ENCODE measurements at places on chromosomes 5 and 9. TPM values are rescaled to one million over a fixed set of nuclear protein-coding genes. Genes with fewer than 3 reads are reported as not detected.
A peak's percentile ranks its signal among the peaks of the same experiment; 100 is the strongest.

- H3K36me3 ChIP-seq = no peaks in the 10 kb centered on the region
- no peak for DNase-seq
- H3K27me3 ChIP-seq = no peaks in the 10 kb centered on the region
- no peak overlapping the region for H3K4me3 ChIP-seq
- no peaks in the 10 kb centered on the region for H3K4me1 ChIP-seq
Measured at GRCh38 chr9:71716138-71716909, 52.0 kb downstream of the CEMIP2 start.

- H3K36me3 ChIP-seq = no peaks in the 10 kb centered on the region
- H3K4me1 ChIP-seq = no peaks in the 10 kb centered on the region
- H3K27me3 ChIP-seq = no peaks in the 10 kb centered on the region
- no peak for DNase-seq
Measured at GRCh38 chr5:174344335-174344734, 298.8 kb downstream of the NSG2 start.

DNA sequence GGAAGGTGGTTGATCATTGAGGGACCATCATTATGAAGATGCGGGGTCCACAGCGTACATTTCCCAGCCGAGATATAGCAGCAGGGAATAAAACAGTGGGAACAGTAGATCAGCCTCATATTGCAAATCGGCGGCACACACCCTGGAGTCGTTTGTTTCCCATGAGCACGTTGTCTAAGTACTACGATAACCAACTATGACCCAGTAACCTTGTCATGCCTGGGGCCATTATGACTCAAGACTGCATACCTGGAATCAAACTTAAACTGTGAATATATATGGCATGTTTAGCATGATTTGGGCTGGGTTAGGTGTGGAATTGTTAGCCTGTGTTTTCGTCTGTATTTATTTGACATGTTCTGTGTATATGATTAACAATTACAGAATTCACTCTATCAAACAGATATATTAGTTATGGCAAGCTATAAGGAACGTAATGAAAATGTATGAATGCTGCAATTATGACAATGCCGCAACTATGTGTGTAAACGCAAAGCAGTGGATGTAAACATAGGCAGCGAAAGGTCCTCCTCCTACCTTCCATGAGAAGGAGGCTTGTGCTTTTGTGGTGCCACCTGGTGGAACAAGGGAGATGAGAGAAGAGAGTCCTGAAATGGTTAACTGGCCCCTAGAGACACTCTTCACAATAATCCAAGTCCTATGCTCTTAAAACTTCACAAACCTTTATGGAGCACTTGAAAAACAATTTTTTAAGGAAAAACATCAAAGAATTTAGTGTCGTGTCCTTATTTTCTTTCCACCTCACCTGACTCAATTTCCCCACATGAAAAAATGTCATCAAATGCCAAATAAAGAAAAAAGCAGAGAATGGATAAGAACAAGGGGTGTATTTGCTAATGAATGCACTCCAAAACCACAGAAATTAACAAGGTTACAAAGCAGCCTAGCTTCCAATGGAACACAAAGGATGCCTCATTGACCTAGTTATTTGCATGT lies 47.1 kb downstream of the SEMA5A start:
- no peak overlapping the region for H3K4me3 ChIP-seq
- DNase-seq = no peak
- no peaks in the 10 kb centered on the region for H3K27me3 ChIP-seq
- H3K4me1 ChIP-seq = no peaks in the 10 kb centered on the region

- no peaks in the 10 kb centered on the region for H3K27me3 ChIP-seq
- H3K4me1 ChIP-seq = peaks cover 17% of the 10 kb centered on the region
- H3K4me3 ChIP-seq = no peak overlapping the region
- peak; percentile 24 for DNase-seq
- peak overlapping the region; percentile 93 for H3K27ac ChIP-seq
Measured at GRCh38 chr5:90530736-90531487, 1.5 kb upstream of the LYSMD3 start.

GRCh38 chr9:120712539-120713031 lies 1.7 kb downstream of the MEGF9 start:
- no peak overlapping the region for H3K4me3 ChIP-seq
- no peaks in the 10 kb centered on the region for H3K27me3 ChIP-seq
- no peak overlapping the region for H3K27ac ChIP-seq
- H3K4me1 ChIP-seq = peaks cover 17% of the 10 kb centered on the region
- no peaks in the 10 kb centered on the region for H3K36me3 ChIP-seq

The THBS4 gene
- 14.1 TPM for total RNA-seq

DNA sequence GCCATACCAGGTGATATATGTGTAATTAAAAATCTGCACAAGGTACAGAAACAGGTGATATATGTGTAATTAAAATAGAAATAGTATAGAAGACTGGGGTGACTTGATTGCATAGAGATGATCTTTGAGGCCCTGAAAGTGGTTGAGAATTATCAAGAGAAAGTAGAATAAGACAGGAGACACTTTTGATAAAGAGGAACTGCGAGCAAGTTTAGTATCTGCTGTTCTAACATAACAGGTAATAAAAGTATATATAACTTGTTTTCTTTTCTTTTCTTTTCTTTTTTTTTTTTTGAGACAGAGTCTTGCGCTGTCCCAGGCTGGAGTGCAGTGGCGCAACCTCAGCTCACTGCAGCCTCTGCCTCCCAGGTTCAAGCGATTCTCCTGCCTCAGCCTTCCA lies 5.4 kb downstream of the SNX2 start:
- no peak overlapping the region for H3K27ac ChIP-seq
- peaks cover 4% of the 10 kb centered on the region for H3K4me1 ChIP-seq
- H3K36me3 ChIP-seq = no peaks in the 10 kb centered on the region
- H3K4me3 ChIP-seq = no peak overlapping the region
- DNase-seq = no peak
- no peaks in the 10 kb centered on the region for H3K27me3 ChIP-seq

GRCh38 chr5:178460174-178460573 lies 130.0 kb downstream of the COL23A1 start:
- no peak for DNase-seq
- H3K4me1 ChIP-seq = no peaks in the 10 kb centered on the region
- no peak overlapping the region for H3K27ac ChIP-seq
- H3K27me3 ChIP-seq = no peaks in the 10 kb centered on the region
- H3K36me3 ChIP-seq = no peaks in the 10 kb centered on the region
- H3K4me3 ChIP-seq = no peak overlapping the region

GRCh38 chr5:26807231-26808199 lies 230.9 kb downstream of the CDH9 start:
- no peak for DNase-seq
- no peak overlapping the region for H3K4me3 ChIP-seq
- no peaks in the 10 kb centered on the region for H3K4me1 ChIP-seq
- no peaks in the 10 kb centered on the region for H3K27me3 ChIP-seq

- no peaks in the 10 kb centered on the region for H3K27me3 ChIP-seq
- DNase-seq = peak; percentile 91
- H3K36me3 ChIP-seq = no peaks in the 10 kb centered on the region
- no peak overlapping the region for H3K4me3 ChIP-seq
- H3K27ac ChIP-seq = no peak overlapping the region
Measured at GRCh38 chr5:133868946-133869518, 99.4 kb downstream of the C5orf15 start.

GRCh38 chr5:135307143-135307903 lies 91.7 kb downstream of the MACROH2A1 start:
- no peak for DNase-seq
- no peak overlapping the region for H3K27ac ChIP-seq
- H3K4me1 ChIP-seq = peaks cover 5% of the 10 kb centered on the region
- no peak overlapping the region for H3K4me3 ChIP-seq

GRCh38 chr5:149870232-149870631 lies 74.4 kb downstream of the PDE6A start:
- no peak overlapping the region for H3K4me3 ChIP-seq
- DNase-seq = no peak
- H3K36me3 ChIP-seq = no peaks in the 10 kb centered on the region
- peaks cover 12% of the 10 kb centered on the region for H3K4me1 ChIP-seq

GRCh38 chr5:72093217-72093616 lies 14.1 kb upstream of the MAP1B start:
- H3K36me3 ChIP-seq = no peaks in the 10 kb centered on the region
- no peak for DNase-seq
- H3K4me1 ChIP-seq = no peaks in the 10 kb centered on the region
- H3K4me3 ChIP-seq = no peak overlapping the region

The SDHA gene
- 107 TPM for total RNA-seq

DNA sequence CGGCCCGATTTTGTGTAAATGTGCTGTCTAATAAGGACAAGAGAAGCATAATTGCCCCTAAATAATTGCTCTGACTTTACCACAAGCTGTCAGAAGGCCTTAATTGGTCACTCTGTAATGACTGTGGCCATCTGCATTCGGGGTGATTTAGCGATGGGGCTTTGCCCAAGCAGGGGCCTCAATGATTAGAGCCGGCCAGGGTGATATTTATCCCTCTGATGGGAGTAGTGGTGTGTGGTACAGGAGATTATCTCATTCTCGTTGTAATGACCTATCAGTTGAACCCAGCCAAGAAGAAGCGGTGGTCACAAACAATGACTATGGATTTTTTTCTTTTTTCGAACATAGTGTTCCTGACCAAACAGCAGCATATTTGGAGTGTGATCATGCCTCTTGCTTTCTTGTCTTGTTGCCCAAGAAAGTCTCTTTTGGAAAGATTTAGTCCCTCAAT lies 72.0 kb upstream of the SAP30L start:
- H3K27me3 ChIP-seq = no peaks in the 10 kb centered on the region
- no peaks in the 10 kb centered on the region for H3K36me3 ChIP-seq
- DNase-seq = no peak
- peaks cover 50% of the 10 kb centered on the region for H3K4me1 ChIP-seq
- H3K27ac ChIP-seq = peak overlapping the region; percentile 53

GRCh38 chr5:112915831-112916230 lies 6.2 kb downstream of the REEP5 start:
- no peak overlapping the region for H3K27ac ChIP-seq
- H3K4me1 ChIP-seq = no peaks in the 10 kb centered on the region
- no peak overlapping the region for H3K4me3 ChIP-seq
- DNase-seq = no peak
- no peaks in the 10 kb centered on the region for H3K27me3 ChIP-seq
- H3K36me3 ChIP-seq = no peaks in the 10 kb centered on the region

- H3K27ac ChIP-seq = no peak overlapping the region
- no peak overlapping the region for H3K4me3 ChIP-seq
- H3K27me3 ChIP-seq = no peaks in the 10 kb centered on the region
- no peaks in the 10 kb centered on the region for H3K36me3 ChIP-seq
- H3K4me1 ChIP-seq = peaks cover 5% of the 10 kb centered on the region
- DNase-seq = no peak
Measured at GRCh38 chr5:9318031-9318430, 227.8 kb downstream of the SEMA5A start.

GRCh38 chr9:92983984-92984589 lies 36.8 kb downstream of the FGD3 start:
- no peak overlapping the region for H3K4me3 ChIP-seq
- no peaks in the 10 kb centered on the region for H3K36me3 ChIP-seq
- peaks cover 4% of the 10 kb centered on the region for H3K4me1 ChIP-seq
- DNase-seq = no peak

DNA sequence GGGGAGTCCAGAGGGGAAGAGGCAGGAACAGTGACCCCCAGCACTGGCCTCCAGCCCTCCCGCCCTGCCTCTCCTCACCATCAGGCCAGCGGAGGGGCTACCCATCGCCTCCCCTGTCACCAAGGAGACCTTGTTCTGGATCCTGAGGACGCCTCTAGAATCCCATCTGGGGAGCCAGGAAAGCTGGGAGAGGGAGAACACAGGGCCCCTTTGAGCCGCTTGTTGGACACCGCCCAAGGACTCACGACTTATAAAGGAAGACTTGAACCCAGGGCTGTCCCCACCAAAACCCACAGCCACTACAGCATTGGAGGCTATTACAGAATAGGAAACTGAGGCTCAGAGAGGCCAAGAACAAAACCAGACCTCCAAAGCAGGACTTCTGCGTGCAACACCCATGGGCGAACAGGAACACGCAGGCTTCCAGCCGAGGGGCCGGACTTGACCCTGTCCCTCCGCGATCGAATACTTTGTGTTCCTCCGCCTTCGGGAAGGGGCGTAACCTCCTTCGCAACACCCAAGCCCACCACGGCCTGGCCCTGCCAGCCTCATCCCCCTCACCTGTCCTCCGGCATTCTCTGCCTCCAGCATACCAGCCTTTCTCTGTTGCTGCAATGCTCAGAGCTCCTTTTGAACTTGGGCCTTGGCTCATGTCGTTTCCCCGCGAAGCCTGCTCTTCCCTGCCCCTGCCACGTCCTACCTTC lies 54.2 kb downstream of the C9orf50 start:
- no peak for DNase-seq
- H3K27me3 ChIP-seq = no peaks in the 10 kb centered on the region
- H3K36me3 ChIP-seq = no peaks in the 10 kb centered on the region
- H3K4me3 ChIP-seq = no peak overlapping the region

GRCh38 chr5:98651715-98652114 lies 121.7 kb upstream of the RGMB start:
- H3K27ac ChIP-seq = no peak overlapping the region
- no peak overlapping the region for H3K4me3 ChIP-seq
- H3K27me3 ChIP-seq = no peaks in the 10 kb centered on the region
- no peaks in the 10 kb centered on the region for H3K36me3 ChIP-seq
- H3K4me1 ChIP-seq = no peaks in the 10 kb centered on the region

The TAF11L9 gene
- total RNA-seq = not detected

DNA sequence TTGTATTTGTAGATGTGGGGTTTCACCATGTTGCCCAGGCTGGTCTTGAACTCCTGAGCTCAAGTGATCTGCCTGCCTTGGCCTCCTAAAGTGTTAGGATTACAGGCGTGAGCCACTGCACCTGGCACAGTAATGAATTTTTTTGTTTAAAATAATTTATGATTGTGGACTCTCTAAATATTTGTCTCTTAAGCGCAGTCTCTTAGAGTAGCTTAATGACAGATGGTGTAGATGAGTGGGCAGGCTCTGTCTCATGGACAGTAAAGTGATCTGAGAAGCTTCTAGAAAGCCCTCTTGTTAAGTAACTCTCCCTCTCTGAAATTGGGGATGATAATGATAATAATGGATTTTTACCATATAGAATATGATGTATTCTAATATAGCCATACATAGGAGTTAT lies 47.5 kb upstream of the KIAA1958 start:
- no peaks in the 10 kb centered on the region for H3K27me3 ChIP-seq
- H3K36me3 ChIP-seq = no peaks in the 10 kb centered on the region
- H3K4me1 ChIP-seq = no peaks in the 10 kb centered on the region
- no peak overlapping the region for H3K27ac ChIP-seq
- no peak overlapping the region for H3K4me3 ChIP-seq
- DNase-seq = no peak

The ZNG1F gene
- total RNA-seq = 22.5 TPM

GRCh38 chr5:141657937-141658545 lies 6.8 kb upstream of the FCHSD1 start:
- H3K36me3 ChIP-seq = no peaks in the 10 kb centered on the region
- DNase-seq = no peak
- H3K4me1 ChIP-seq = no peaks in the 10 kb centered on the region
- no peaks in the 10 kb centered on the region for H3K27me3 ChIP-seq
- H3K4me3 ChIP-seq = no peak overlapping the region

The SLC35A4 gene
- 105 TPM for total RNA-seq

The GPX8 gene
- 8.2 TPM for total RNA-seq

Measured in testis (tissue), 5 donors.